Activated CD4-positive, alpha-beta T cell treated with anti-CD3 and anti-CD28 coated beads, Interleukin-2, amount 10 ng/mL, durations not matched to agents 7 days and 5 days (primary cell): ENCODE measurements at places on chromosomes 6 and 20. TPM values are rescaled to one million over a fixed set of nuclear protein-coding genes. Genes with fewer than 3 reads are reported as not detected.

Gene MAK
- not detected for total RNA-seq

Gene PRPH2
- total RNA-seq = not detected

Gene FGD2
- total RNA-seq = 2.1 TPM

Gene NECAB3
- 54.3 TPM for total RNA-seq

Gene ATP6V1G2
- total RNA-seq = 3.6 TPM

Gene ELMO2
- 75.2 TPM for total RNA-seq

Gene LY6G6D
- total RNA-seq = not detected

Gene RNF144B
- total RNA-seq = 1.3 TPM

Gene CENPW
- 58.9 TPM for total RNA-seq

Gene AKIRIN2
- 42.5 TPM for total RNA-seq

Gene TTLL9
- not detected for total RNA-seq

Gene KCNS1
- not detected for total RNA-seq

Gene CFAP61
- not detected for total RNA-seq
